Progenitor cell of endocrine pancreas (in vitro differentiated cells): ENCODE measurements at places on chromosomes 5 and 9.

GRCh38 chr5:168653626-168654025, 74.5 kb upstream of the PANK3 start:
- no peak overlapping the region for H3K4me3 ChIP-seq
- no peaks in the 10 kb centered on the region for H3K4me1 ChIP-seq
- no peak overlapping the region for H3K27ac ChIP-seq
- DNase-seq, result no peak
- H3K27me3 ChIP-seq, result no peaks in the 10 kb centered on the region

DNA sequence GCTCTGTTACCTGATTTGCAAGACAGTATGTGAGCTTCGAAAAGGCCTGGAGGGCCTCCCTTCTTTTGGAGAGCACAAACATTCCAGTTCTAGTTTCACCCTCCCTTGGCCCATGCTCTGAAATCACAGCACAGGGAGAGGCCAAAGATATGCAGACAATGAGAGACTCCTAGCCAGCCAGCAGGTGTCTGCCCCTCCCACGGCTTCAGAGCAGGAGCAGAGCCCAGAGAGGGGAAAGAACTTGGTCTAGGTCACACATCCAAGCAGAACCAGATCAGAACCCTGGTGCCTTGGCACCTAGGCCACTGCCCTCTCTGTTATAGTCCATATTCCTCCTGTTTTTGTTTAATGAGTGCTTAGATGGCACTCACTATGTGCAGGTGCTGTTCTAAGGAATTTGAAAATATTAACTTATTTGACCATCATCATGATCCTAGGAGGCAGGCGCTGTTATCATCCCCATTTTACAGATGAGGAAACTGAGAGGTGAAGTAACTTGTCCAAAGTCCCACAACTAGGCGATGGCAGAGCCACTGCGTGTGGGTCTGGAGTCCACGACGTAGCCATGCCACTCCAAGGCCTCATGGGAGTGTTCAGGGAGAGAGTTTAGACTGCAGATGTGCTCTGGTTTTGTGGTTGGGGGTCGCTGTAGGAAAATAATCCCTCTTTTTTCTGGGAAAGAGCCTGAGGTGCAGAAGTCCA, 27.2 kb downstream of the TMOD1 start:
- peaks cover 5% of the 10 kb centered on the region for H3K36me3 ChIP-seq
- H3K27ac ChIP-seq, result peak overlapping the region; percentile 81
- no peak for DNase-seq
- peaks cover 15% of the 10 kb centered on the region for H3K4me1 ChIP-seq

DNA sequence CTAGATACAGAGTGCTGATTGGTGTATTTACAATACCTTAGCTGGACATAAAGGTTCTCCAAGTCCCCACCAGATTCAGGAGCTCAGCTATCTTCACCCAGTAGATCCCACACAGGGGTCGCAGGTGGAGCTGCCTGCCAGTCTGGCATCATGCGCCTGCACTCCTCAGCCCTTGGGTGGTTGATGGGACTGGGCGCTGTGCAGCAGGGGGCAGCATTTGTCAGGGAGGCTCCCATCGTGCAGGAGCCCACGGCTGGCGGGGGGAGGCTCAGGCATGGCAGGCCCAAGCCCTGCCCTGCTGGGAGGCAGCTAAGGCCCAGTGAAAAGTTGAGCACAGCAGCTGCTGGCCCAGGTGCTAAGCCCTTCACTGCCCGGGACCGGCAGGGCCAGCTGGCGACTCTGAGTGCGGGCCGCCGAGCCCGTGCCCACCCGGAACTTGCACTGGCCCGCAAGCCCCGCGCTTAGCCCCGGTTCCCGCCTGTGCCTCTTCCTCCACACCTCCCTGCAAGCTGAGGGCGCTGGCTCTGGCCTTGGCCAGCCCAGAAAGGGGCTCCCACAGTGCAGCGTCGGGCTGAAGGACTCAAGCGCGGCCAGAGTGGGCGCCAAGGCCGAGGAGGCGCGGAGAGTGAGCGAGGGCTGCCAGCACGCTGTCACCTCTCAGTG, 314.1 kb upstream of the ATP10B start:
- no peak overlapping the region for H3K4me3 ChIP-seq
- H3K36me3 ChIP-seq, result no peaks in the 10 kb centered on the region
- no peak overlapping the region for H3K27ac ChIP-seq
- H3K27me3 ChIP-seq, result no peaks in the 10 kb centered on the region

GRCh38 chr5:16542236-16542635, 74.6 kb downstream of the RETREG1 start:
- H3K4me1 ChIP-seq, result peaks cover 10% of the 10 kb centered on the region
- no peaks in the 10 kb centered on the region for H3K36me3 ChIP-seq
- DNase-seq, result no peak
- H3K27me3 ChIP-seq, result peaks cover 78% of the 10 kb centered on the region

DNA sequence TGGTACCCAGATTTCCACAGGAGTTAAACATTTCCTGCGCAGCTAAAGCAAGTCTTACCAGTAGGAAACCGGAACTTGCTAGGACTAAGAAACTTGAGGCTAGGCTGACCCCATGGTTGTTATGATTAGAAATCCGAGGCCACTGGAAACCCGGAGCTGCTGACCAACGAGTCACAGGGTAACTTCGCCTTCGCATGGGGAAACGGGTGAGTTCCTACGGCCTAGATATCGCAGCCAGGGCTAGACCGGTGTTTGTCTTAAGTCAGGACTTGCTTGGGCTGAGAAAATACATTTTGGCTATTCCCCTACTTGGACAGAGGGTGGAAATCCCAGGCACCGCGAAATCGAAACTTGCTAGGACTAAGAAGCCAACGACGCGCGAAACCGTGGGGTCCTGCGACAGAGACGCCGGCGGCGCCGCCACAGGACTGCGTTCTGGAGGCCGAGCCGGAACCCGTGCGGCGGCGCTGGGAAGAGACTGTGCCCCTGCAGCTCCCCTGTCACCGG, 1.6 kb upstream of the ANXA2R start:
- H3K36me3 ChIP-seq, result no peaks in the 10 kb centered on the region
- DNase-seq, result no peak
- peak overlapping the region; percentile 71 for H3K27ac ChIP-seq

GRCh38 chr9:71004196-71004595, 117.2 kb downstream of the TRPM3 start:
- H3K4me3 ChIP-seq, result no peak overlapping the region
- no peak overlapping the region for H3K27ac ChIP-seq
- DNase-seq, result no peak
- H3K4me1 ChIP-seq, result no peaks in the 10 kb centered on the region

- H3K36me3 ChIP-seq, result peaks cover 7% of the 10 kb centered on the region
- no peak overlapping the region for H3K4me3 ChIP-seq
- no peaks in the 10 kb centered on the region for H3K27me3 ChIP-seq
- H3K27ac ChIP-seq, result no peak overlapping the region
These were observed 177.3 kb downstream of the SMARCA2 start for GRCh38 chr9:2192356-2192979.

- no peak overlapping the region for H3K27ac ChIP-seq
- H3K36me3 ChIP-seq, result no peaks in the 10 kb centered on the region
- peaks cover 9% of the 10 kb centered on the region for H3K27me3 ChIP-seq
- H3K4me1 ChIP-seq, result no peaks in the 10 kb centered on the region
- H3K4me3 ChIP-seq, result no peak overlapping the region
- DNase-seq, result no peak
These were observed 627.6 kb upstream of the SGCD start for GRCh38 chr5:155699385-155699784.

DNA sequence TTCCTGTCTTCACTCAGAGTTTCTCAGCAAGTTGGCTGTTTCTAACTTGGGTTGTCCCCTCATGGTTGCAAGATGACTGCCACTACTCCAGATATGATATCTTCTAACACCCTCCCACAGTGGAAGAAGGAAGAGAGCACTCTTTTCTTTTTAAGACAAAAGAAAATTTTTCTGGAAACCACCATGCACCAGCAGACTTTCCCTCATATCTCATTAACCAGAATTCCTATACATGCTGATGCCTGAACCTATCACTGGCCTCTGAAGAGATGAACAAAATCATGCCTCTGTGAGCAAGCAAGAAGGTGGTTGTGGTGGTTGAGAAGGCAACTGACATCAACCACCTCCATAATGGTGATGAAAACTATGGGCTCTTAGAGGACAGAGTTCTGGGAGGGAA, 56.8 kb downstream of the FEM1C start:
- no peak overlapping the region for H3K4me3 ChIP-seq
- no peaks in the 10 kb centered on the region for H3K36me3 ChIP-seq
- peaks cover 17% of the 10 kb centered on the region for H3K27me3 ChIP-seq
- H3K27ac ChIP-seq, result no peak overlapping the region
- H3K4me1 ChIP-seq, result peaks cover 2% of the 10 kb centered on the region
- DNase-seq, result no peak

GRCh38 chr5:27403243-27403882, 365.0 kb upstream of the CDH9 start:
- no peak overlapping the region for H3K4me3 ChIP-seq
- DNase-seq, result no peak
- no peak overlapping the region for H3K27ac ChIP-seq
- no peaks in the 10 kb centered on the region for H3K4me1 ChIP-seq
- H3K27me3 ChIP-seq, result no peaks in the 10 kb centered on the region
- H3K36me3 ChIP-seq, result no peaks in the 10 kb centered on the region

DNA sequence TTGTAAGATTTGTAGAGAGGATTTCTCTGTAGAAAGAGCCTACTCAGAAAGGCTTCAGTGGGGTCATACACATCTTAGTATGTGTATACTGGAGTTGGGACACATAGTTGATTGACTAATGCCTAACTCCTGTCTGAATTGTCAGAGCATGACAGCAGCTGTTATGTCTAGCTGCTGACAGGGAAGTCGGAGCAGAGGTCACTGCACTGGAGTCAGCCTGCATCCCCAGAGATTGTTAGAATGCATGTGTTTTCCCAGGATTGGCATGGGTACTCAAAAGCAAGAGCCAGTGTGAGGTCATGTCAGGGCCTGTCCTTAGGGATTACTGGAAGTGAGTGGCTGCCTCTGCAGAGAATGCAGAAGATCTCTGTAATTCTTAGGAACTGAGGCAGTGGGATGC, 82.7 kb downstream of the ITGA1 start:
- no peaks in the 10 kb centered on the region for H3K27me3 ChIP-seq
- peaks cover 5% of the 10 kb centered on the region for H3K4me1 ChIP-seq
- no peak overlapping the region for H3K27ac ChIP-seq
- H3K4me3 ChIP-seq, result no peak overlapping the region

- H3K27ac ChIP-seq, result no peak overlapping the region
- H3K36me3 ChIP-seq, result no peaks in the 10 kb centered on the region
- H3K4me1 ChIP-seq, result peaks cover 5% of the 10 kb centered on the region
- H3K4me3 ChIP-seq, result no peak overlapping the region
- no peak for DNase-seq
These were observed 2.7 kb downstream of the NXNL2 start for GRCh38 chr9:88537761-88538091.

DNA sequence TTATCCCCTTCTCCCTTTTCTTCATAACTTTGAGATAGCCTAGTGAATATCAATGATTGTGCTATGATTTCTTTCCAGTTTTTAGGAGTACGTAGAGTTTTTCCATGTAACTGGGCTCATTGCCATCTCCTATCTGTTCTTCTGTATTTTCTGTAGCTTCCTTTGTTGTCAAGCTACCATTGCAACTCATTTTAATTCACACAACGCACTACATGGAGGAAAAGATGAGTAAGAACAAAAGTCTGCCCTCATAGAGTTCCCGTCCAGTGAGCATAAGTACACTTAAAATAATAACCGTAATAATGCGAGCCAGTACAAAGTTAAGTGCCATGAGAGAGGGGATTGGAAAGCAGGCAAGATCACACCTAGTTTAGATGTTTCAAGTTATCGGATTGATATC, 177.7 kb downstream of the PAM start:
- no peaks in the 10 kb centered on the region for H3K4me1 ChIP-seq
- no peak overlapping the region for H3K27ac ChIP-seq
- no peak overlapping the region for H3K4me3 ChIP-seq
- no peaks in the 10 kb centered on the region for H3K36me3 ChIP-seq
- DNase-seq, result no peak

- H3K4me1 ChIP-seq, result no peaks in the 10 kb centered on the region
- no peak for DNase-seq
These were observed 33.6 kb upstream of the SHC3 start for GRCh38 chr9:89212171-89212570.
